ELF-1 (cell line): ENCODE measurements at places on chromosomes 4 and X.
A peak's percentile ranks its signal among the peaks of the same experiment; 100 is the strongest.

DNA sequence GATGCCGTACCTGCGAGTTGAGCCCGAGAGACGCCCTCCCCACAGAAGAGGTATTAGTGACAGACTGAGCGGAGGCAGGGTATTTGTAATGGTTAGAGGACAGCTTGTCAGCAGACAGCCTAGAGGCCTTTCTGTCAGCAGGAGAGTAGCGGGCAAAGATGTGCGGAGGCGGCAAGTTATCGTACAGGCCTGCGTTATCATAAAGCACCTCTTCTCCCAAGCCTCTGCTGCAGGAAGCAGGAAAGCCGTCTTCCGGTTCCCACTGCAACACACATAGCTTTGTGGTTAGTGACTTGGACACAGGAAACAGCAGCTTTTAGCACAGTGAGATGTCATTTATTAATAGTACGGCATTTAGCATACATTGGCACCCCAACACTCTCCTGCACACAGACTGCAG lies 158.3 kb downstream of the AFAP1 start:
- no peak for DNase-seq

DNA sequence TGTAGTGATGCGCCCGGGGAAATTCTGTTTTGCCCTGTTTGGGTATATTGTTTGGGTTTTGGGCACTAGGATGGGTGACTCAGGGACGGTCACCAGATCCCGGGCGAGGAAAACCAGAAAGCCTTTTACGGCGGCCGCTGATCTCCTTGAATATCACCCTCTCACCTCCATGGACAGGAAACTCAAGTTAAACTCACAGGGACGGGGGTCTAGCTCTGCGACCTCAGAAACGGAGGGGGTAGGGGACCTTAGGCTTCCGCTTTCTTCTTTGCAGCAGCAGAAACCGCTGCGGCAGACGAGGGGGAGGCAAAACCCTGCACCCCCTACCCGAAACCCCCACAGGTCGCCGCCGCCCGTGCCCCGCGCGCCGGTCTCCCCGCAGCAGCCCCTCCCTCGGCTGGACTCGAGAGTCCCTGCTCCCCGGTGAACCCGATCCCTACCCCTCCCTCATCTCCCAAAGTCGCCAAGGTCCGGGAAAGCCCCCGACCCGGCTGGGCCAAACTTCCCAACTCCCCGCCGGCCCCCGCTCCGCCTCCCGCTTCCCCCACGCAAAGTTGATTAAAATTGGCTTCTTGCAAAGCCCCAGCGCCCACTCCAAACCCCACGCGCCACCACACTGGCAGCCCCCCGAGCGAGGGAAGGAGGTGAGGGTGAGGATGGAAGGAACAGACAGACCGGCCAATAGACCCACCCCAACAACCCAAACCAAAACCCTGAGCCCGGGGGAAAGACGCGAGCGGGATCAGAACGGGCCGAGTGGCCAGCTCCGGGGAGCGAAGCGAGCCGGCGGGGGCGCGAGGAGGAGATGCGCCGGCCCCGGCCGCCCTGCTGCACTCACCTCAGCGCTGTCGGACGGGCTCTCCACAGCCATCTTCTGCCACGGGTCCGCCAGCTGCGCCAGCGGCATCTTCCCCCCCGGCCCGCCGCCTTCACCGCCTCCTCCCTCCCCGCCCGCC lies 705 bp downstream of the RPS6KA3 start:
- peak; percentile 54 for DNase-seq

- DNase-seq, result no peak
These were observed 12.1 kb downstream of the DOK7 start for GRCh38 chr4:3475041-3475712.

DNA sequence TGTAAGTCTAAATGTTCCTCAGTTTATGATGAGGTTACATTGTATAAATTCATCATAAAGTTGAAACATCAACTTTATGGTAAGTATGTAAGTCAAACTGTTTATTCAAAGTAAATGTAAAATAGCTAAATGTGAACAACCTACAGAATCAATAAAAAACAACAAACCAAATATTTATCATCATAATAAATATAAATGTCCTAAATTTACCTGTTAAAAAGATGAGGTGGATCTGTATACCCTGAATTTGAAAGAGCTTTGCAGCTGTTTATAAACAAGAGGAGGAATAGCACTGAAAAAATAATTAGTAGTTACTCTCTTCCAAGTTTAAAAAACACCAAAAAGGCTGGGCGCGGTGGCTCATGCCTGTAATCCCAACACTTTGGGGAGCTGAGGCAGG lies 13.7 kb downstream of the ABHD18 start:
- no peak for DNase-seq

DNA sequence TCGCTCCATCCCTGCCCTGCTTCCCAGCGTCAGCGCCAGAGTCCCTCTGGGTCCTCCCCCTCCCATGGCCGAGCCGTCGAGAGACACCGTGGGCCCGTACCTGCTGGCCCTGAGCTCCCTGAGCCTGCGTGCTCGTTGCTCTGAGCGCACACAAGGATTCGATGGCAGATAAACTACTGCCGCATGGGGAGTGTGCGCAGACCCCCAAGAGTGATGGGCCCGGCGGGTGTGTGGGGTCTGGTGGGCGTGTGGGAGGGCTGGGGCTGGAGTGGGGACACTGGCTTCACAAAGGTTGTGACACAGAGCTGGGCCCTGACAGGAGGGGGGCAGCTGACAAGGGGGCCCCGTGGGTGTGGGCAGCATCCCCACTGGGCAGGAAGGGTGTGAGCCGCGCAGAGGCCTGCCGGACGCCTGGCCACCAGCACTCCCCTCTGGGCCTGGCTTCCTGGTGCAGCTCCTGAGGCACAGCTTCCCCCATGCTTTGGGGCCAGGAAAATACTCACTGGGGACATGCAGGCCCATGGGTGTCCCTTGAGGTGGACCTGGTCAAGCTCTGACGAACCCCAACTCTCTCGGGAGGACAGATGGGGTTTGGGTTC lies 4.8 kb upstream of the RGS12 start:
- no peak for DNase-seq

- no peak for DNase-seq
These were observed 37.6 kb downstream of the KIT start for GRCh38 chr4:54695337-54695736.

GRCh38 chr4:188002751-188003150 lies 7.2 kb downstream of the ZFP42 start:
- no peak for DNase-seq

DNA sequence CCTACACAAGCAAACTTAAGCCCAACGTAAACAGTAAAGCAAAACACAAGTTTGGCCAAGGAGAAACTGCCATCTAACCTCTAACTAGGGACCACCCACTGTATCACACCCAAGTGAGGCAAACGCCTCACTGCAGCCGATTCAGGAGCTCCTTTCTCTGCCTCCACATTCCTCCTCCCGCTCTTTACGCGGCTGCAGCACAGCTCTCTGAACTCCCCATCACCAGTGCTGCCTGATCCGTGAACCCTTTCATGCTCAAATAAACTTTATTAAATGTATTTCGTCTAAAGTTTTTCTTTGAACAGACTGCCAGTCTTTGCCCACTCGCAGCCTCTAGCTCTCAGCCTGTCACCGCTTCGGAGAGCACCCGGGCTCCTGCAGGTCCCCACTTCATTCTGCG lies 6.5 kb downstream of the PNMA6E start:
- no peak for DNase-seq

DNA sequence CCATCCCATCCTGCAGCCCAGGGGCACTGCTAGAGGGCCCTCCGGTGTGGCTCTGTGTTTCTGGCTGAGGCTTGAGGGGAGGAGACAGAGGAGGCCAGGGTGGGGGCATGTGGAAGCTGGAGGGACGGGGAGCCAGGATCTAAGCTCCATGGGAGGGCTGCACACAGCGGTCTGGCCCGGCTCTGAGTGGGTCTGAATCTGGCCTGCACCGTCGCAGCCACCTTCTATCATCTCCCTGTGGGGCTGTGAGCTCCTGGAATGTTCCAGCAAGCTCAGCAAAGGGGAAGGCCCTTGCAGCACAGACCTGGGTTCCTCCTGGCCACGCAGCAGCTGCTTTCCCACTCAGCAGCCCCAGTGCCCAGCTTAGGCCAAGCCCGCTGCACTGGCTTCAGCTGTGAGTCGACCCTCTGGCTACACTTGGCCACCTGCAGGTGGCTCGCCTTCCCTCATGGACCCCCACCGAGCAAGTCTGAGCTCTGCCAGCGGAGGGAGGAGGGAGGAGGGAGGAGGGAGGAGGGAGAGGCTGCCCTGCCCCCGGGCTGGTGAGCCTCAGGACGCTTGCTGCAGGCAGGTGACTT lies 5.3 kb downstream of the NKX1-1 start:
- no peak for DNase-seq

DNA sequence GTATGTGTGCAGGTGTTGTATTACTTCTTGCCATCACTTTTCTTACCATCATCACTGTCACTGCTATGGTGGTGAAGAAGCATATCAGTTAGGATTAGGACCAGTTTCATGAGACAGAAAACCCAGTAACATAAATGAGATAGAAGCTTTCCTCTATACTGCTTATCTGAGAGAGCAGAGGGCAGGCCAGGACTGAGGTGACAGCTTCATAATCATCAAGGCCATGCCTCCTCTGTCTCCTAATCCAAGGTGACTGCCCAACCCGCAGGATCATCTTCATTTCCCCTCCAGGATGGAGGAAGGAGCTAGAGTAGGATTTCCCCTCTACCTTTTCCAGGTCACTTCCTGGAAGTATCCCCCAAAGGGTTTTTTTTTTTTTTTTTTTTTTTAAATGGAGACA lies 35.4 kb downstream of the TMEM131L start:
- DNase-seq, result no peak

DNA sequence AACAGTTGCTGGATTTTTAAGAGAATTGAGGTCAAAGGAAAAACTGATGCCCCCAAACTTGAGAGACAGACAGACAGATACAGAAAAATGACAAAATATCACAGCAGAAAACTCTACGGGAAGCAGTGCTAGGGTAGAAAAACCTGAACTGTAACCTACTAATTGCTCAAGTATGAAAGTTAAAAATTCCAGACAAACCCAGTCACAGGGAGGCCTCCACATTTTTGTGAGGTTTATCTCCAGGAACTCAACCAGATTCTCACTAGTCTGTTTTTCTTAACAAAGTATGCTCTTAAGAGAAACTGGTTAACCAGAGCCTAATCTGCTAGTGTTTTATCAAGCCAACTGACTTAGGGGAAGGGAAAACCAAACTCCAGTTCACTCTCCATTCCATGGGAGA lies 19.9 kb upstream of the PPP3CA start:
- DNase-seq, result peak; percentile 14

- DNase-seq, result peak; percentile 2
These were observed 681.4 kb downstream of the GABRG1 start for GRCh38 chr4:45442466-45442865.

DNA sequence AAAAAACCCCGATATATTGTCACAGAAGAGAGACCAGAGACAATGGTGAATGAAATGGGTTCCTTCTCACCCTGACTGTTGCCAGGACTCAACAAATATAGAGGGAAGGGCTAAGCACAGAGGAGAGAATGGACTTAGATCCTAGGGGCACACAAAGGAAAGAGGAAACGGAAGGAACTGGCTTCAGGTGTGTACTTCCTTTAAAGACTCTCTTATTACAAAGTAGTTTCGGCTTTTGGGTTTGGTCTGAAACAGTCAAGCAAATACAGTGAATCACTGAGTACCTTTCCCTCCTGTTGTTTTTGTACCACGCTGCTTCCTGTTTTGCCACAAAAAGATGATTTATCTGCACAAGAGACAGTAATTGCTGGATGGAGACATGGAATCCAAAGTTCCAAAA lies 46.1 kb upstream of the S100G start:
- DNase-seq, result no peak

DNA sequence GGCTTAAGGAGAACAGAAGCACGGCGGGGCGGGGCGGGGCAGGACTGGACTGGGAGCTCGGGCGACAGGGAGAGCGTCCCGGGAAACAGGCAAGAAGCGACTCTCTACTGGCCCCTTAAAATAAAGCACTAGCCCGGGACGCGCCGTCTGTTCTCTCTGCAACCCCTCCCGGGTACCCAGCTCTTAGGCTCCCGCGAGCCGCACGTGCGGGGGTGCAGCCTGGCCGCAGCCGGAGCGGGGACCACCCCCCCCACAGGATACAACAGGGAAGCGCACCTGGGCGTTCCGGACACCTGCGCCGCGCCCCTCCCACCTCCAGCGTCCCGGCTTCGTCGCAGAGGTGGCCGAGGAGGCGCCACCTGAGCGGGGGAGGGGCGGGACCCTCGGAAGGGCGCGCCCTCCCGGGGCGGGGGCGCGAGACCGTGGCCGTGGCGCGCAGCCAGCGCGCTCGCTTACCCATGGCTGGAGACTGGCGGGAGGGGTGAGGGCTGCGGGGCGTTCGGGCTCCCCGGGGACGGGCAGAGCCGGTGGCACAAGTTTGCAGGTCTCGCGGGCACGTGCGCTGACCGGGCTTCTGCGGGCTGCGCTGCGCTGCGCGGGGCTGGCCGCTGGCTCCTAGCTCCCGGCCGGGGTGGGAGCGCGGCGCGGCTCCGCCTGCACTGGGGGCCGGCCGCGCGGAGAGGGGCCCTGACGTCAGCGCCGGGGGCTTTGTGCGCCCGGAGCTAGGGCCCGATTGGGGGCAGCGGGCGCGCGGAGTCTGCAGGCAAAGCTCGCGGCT lies 91.5 kb downstream of the GEMIN8 start:
- DNase-seq, result peak; percentile 64

DNA sequence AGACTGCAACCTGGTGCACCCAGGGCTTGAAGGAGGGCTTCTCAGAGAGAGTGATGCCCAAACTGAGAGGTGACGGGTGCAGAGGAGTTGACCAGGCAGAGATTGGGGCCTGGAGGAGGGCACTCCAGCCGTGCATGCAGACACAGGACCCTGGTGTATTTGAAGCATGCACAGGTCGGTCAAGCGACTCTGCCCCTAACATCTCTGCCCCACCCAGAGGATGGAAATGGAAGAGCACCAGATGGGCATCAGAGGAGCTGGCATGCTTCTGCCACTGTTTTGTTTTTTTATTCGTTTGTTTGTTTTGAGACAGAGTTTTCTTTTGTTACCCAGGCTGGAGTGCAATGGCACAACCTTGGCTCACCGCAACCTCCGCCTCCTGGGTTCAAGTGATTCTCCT lies 320.9 kb downstream of the EVC2 start:
- no peak for DNase-seq

DNA sequence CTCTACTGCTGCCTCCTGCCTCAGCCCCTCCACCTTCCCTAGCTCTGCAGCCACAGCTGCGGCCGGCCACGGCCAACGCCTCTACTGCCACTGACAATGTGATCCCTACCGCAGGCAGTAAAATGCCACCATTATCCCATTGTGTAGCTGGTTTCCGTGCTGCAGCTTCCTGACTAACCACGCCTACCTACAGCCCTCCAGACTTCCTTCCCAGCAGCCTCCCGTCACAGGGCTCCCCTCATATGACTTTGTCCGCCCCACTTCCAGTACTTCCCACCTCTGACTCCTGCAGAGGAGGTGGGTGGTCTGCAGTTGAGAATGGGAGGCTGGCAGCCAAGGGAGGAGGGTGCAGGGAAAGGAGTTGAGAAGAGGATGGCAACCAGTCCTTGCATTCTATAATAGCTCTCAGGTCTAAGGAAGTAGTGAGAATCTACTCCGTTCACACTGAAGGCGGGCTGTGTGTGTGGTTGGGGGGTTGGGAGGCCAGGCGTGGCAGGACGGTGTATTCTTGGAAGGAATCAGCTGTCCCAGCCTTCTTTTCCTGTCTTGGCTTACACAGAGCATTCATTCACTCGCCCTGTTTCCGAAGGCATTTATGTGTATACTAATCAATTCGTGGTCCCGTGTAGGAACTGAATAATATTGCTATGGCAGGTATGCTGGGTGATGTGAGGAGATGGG lies 33.1 kb upstream of the USP51 start:
- DNase-seq, result no peak
